ENCODE measurements at places on chromosomes 12 and 14. TPM values are rescaled to one million over a fixed set of nuclear protein-coding genes. Genes with fewer than 3 reads are reported as not detected.

POTEG gene
- polyA plus RNA-seq, result not detected

- no peak overlapping the region for H3K27ac ChIP-seq
- H3K4me1 ChIP-seq, result no peaks in the 10 kb centered on the region
- H3K27me3 ChIP-seq, result no peaks in the 10 kb centered on the region
Measured at GRCh38 chr14:60106339-60106738, 14.6 kb downstream of the PCNX4 start.

- peaks cover 4% of the 10 kb centered on the region for H3K4me1 ChIP-seq
- no peaks in the 10 kb centered on the region for H3K36me3 ChIP-seq
- H3K4me3 ChIP-seq, result no peak overlapping the region
- H3K27ac ChIP-seq, result no peak overlapping the region
- DNase-seq, result no peak
Measured at GRCh38 chr14:72742838-72743195, 151.1 kb downstream of the DPF3 start.

GRCh38 chr14:22671622-22672021 lies 27.5 kb upstream of the OR6J1 start:
- no peaks in the 10 kb centered on the region for H3K27me3 ChIP-seq
- DNase-seq, result no peak
- no peak overlapping the region for H3K27ac ChIP-seq
- H3K36me3 ChIP-seq, result no peaks in the 10 kb centered on the region
- no peaks in the 10 kb centered on the region for H3K4me1 ChIP-seq

- no peaks in the 10 kb centered on the region for H3K27me3 ChIP-seq
- H3K27ac ChIP-seq, result no peak overlapping the region
- no peak for DNase-seq
Measured at GRCh38 chr12:113278633-113279032, 56.3 kb downstream of the SLC8B1 start.

PPP4R3A gene
- polyA plus RNA-seq, result 98.6 TPM

DNA sequence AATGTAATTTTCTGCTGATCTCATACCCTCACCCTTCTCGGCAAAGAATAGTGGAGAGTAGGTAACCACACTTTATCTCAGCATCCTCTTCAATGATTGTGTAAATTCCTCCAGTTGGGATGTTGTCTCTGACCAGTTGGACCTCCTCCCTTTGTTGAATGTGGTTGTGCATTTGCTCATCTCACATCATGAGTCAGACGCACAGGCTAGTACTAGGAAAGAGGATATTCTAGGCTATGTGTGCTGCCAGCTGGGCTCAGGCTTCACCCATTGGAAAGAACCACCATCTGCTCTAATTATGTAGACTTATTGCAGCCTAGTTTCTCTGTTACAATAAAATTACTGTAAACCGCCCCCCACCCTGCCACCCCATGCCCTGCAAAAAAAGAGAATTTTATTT lies 90.3 kb downstream of the LMO3 start:
- H3K27me3 ChIP-seq, result no peaks in the 10 kb centered on the region
- H3K4me3 ChIP-seq, result no peak overlapping the region
- DNase-seq, result no peak

- H3K27me3 ChIP-seq, result no peaks in the 10 kb centered on the region
- H3K4me1 ChIP-seq, result no peaks in the 10 kb centered on the region
- peak; percentile 85 for DNase-seq
- peak within 1 kb of the TSS; percentile 83 for H3K4me3 ChIP-seq
Measured at GRCh38 chr14:70416725-70417349, at the start of gene SYNJ2BP. Gene SYNJ2BP (minus strand): TSS chr14:70417090. CDS start chr14:70416963, 127 bp downstream.

DNA sequence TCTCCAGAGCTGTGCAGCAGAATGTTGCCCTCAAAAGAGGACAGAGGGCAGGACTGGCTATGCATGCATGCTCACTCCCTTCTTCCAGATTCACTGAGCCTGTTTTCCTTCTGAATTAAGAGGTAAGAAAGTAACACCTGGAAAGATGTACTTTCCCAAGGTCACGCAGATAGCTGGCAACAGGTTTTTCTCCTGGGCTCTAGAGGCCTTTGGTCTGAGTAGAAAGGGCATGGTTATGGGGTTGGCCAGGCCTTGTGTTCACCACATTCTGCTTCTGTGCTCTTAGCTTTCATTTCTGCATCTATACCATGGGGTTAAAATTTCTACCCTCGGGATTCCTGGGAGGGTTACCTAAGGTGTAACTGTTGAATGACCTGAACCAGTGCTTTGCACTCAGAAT lies 57.5 kb downstream of the RASSF3 start:
- no peak overlapping the region for H3K27ac ChIP-seq
- peaks cover 59% of the 10 kb centered on the region for H3K4me1 ChIP-seq

LUM gene
- polyA plus RNA-seq, result 366 TPM
